ENCODE measurements at places on chromosomes 1 and 21.

- DNase-seq, result no peak
These were observed 20.6 kb downstream of the RERE start for GRCh38 chr1:8796812-8797211.

DNA sequence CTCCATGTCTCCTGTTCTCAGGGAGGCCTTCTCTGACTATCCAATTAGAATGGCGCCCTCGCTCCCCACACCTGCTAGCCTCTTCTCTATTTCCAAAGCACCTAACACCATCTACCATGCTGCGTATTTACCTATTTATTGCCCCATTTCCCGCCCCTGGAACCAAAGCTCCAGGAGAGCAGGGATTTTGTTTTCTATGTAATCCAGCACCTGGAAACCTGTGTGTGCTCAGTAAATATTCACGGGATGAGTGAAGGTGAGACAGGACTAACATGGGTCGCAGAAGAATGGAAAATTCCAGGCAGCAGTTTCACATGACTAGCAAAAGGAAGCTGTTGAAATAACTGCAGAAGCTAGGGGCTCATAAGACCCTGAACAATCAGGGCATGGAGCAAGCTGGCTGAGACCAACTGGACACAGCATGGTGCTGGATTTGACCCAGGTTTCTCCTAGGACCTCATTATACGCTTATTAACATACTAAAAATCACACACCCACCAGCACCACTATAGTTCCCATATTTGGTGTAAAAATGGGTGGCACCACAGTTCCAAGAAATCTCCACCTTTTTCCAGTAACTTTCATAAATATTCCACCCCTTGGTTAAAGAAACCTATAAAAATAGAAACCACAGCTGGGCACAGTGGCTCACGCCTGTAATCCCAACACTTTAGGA is 15.1 kb upstream of the TENT5B start:
- no peak for DNase-seq

- DNase-seq, result no peak
These were observed 95.1 kb upstream of the SOD1 start for GRCh38 chr21:31564439-31564838.

DNA sequence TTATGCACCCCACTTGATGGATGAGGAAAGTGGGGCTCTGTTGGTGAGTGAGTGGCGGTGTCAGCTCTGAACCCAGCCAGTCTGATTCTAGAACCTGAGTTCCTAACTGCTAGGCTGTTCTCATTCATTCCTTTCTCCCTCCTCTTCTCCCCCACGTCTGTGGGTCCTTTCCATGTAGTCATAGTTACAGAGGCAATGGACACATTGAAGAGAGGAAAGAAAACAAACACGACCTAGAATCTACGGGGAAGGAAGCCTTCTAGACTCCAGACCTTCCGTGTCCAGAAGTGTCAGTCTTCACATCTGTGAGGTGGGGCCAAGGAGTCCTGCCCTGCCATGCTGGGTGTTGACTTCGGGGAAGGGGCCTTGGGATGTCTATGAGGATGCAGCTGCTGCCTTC is 115.8 kb upstream of the WNT4 start:
- no peak for DNase-seq

GRCh38 chr1:112956544-112957132 is 642 bp upstream of the SLC16A1 start:
- no peak for DNase-seq
